Cerebellar nuclear complex (tissue), 1 donor: ENCODE measurements at places on chromosomes 2 and 18.

GRCh38 chr2:135775420-135775819 lies 33.8 kb downstream of the UBXN4 start:
- no peak for DNase-seq

- no peak for DNase-seq
Observed at GRCh38 chr2:241039416-241039815, 41.0 kb downstream of the SNED1 start.

GRCh38 chr2:223865907-223866508 lies 28.6 kb upstream of the AP1S3 start:
- no peak for DNase-seq

DNA sequence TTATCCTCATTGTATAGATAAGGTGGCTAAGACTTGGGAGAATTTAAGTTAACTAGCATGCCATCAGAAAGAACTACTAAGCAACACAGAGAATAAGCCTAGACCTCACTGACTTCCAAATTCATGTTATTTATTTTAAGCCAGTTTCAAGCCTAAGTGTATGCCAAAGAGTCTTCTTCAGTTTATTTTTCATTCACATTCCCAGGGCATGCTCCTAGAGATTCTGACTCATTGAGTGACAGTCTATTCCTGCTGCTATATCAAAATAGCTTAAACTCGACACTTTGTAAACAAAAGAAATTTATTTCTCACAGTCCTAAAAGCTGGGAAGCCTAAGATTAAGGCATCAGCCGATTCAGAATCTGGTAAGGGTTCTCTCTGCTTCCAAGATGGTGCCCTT lies 467.1 kb downstream of the MBD2 start:
- DNase-seq, result no peak

- no peak for DNase-seq
Observed at GRCh38 chr18:27662537-27662936, 477.4 kb upstream of the CHST9 start.

DNA sequence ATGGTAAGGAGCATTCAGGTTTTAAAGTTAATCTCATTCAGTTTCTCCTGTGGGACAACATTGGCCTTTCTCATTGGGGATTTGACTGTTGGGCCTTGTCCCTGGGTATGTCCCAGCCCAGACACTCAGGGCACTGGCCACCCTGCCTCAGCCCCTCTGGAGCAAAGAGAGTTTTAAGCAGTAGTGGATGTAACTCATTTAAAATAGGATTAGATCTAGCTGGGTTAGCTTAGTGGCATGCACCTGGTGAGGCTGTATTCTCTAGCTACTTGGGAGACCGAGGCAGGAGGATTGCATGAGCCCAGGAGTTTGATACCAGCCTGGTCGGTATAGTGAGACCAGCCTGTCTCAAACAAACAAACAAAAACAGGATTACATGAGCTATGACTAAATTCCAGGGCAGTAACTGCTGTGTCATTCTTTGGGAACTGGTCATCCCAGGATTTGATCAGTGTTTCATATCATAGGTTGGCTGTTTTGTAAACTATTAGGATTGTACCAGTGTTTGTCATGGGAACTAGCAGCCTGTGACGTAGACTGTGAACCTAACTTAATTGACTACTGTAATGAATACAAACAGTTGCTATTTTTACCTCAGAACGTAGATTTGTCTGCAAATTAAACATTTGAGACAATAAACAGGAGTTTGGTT lies 12.5 kb downstream of the INPP4A start:
- no peak for DNase-seq

- no peak for DNase-seq
Observed at GRCh38 chr2:46364797-46365457, 67.7 kb downstream of the EPAS1 start.

DNA sequence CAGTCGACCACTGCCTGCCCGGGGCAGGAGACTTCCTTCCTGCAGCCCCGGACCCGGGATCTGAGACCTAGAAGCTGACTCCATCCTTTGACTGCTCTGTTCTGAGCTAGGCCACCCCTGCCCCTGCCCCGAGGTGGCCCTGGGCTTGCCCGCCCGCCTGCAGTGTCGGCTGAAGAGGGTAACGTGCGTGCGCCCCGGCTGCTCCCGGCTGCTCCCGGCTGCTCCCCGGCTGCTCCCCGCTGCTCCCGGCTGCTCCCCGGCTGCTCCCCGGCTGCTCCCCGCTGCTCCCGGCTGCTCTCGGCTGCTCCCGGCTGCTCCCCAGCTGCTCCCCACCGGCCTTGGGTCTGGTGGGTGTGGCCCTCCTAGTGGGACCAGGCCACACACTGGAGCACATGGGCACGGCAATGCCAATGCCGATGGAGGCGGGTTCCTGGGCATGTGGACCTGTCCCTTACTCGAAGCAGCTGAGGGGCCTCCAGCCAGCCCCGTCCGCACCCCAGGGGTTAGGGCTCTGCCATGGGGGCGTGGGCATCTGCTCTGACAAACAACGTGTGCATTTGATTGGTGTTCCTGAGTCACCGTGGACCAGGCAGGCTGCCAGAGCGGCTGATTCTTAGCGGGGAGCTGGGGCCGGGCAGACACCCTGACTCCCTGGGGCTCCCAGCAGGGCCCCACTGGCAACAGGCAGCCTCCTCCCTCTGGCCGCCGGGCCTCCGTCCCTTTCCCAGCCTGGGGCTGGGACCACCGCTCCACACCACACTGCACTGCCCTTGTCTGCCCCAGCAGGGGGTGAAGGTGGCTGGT lies 2.0 kb upstream of the GAL3ST2 start:
- no peak for DNase-seq

- DNase-seq, result no peak
Observed at GRCh38 chr18:8140841-8141501, 468.3 kb upstream of the RAB12 start.

DNA sequence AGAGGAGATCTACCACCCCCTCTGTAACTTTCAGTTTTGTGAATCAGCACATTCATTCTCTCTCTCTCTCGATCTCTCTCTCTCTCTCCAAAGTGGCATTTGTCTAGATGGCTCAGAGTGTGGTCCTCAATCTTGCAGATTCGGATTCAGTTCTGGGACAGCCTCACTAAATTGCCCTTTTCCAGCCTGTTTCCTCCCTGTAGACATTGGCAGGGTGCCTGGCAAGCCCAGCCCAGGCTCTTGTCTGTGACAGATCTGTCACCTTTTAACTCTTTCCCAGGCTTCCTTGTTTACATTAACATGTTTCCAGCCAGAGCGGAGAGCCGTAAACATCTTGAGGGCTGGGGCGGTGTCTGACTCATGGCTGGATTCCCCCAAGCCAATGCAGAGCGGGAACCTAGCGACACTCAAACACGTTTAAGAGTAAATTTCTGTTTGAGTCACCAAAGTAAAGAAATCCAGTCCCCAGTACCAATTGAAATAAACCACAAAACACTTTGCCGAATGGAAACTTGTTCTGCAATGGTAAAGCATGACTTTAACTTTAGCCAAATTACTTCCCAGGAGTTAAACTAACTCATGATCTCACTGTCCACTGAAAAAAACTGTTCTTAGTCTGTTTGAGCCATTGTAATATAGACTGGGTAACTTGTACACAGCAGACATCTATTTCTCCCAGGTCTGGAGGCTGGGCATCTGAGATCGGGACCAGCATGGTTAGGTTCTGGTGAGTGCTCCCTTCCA lies 6.6 kb upstream of the CYP27C1 start:
- DNase-seq, result no peak
